ENCODE measurements at places on chromosomes 2 and 18.

- DNase-seq: no peak
Observed at GRCh38 chr18:34491719-34492118, 218.4 kb upstream of the DTNA start.

DNA sequence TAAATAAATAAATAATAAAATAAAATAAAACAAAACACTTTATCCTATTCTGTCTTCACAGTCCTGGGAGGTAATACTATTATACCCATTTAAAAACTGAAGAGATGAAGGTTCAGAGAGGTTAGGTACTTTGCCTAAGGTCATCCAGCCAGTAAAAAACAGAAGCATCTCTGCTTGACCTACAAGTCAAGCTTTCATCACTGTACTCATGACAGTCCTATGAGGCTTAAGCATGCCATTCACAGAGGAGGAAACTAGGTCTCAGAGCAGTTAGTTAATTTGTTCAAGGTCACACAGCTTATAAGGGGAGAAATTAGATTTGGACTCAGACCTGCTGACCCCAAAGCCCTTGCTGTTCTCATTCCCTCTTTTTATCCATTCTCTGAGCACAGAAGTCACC, 77.5 kb downstream of the MARCO start:
- no peak for DNase-seq

- no peak for DNase-seq
Observed at GRCh38 chr2:170582751-170583463, 132.2 kb upstream of the SP5 start.

GRCh38 chr2:195322324-195322723, 334.7 kb upstream of the SLC39A10 start:
- no peak for DNase-seq

DNA sequence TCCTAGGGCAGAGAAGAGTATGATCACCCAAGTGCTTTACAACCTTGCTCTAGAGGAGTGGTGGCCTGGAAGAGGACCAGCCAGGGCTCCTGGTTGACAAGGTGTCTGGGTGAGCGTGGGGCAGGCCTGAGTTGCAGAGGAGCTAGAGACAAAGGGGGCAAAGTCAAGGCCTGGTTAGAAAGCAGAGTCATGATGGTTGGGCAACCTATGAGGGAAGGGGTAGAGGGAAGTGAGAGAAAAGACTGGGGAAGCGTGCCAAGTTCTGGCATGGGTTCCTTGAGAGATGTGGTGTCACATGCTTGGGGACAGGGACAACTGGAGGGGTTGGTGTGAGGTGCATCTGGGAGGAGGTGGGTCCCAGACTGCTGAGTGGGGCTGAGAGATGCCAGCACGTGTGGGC, 13.5 kb downstream of the ZFP36L2 start:
- DNase-seq: no peak

- no peak for DNase-seq
Observed at GRCh38 chr2:68837164-68837860, 33.9 kb downstream of the BMP10 start.

DNA sequence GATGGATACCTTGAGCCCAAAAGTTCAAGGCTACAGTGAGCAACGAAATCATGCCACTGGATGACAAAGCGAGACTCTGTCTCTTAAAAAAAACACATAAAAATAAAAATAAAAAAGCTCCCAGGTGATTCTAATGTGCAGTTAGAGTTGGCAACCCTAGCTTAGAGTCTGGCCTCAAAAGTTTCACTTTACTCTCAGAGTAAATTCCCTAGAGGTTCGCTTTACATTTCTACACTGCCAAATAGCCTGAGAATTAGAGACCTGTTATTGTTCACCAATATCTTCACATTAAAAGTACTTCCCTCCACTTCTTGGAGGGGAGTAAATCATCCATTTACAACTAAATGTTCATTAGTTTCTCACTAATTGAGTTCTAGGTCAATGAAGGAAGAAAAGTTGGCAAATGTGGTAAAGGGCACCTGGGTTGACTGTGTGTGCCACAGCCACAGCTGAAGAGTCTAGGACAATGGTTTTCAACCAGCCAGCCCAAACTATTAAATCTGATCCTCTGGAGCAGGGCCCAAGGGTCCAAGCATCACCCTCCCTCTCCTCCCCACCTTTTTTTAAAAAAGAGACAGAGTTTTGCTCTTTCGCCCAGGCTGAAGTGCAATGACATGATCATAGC, 15.2 kb upstream of the TMEM37 start:
- DNase-seq: no peak

GRCh38 chr2:106563195-106563594, 76.0 kb downstream of the CD8B2 start:
- no peak for DNase-seq

- no peak for DNase-seq
Observed at GRCh38 chr2:43018179-43019024, 208.0 kb downstream of the ZFP36L2 start.

GRCh38 chr2:21803550-21803949, 679.8 kb downstream of the TDRD15 start:
- DNase-seq: no peak

DNA sequence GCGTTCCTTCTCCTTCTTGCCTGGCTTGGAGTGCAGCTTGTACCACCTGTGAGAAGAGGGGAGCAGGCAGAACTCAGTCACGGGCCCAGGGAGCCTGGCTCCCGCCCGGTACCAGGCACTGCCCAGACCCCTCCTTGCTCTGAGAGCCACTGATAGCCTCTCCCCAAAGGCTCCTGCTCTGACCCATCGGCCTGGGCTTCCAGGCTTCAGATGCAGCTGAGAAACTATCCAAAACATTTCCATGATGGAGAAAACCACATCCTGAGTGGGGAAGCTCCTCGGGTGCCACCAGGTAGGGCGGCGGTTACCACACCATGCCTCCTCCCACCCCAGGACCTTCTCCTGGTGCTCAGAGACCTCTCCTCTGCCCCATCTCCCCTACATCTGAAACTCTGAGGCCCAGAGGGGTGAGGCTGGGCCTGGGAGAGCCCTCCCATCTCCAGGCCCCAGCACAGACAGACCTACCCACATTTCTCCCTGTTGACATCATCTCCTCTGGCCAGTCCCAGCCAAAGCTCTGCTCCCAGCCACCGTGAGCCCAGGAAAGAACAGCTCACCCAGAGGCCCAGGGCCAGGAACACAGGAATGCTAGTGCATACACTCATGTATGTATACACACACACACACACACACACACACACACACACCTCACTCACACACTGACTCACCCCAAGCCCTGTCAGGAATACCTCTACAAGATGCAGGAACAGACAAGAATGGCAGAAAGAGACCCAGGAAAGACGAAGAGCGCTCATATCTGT, 17.9 kb upstream of the SFXN5 start:
- DNase-seq: peak; percentile 90

All from amniotic stem cell (primary cell).